NCI-H2107 (cell line): ENCODE measurements at places on chromosomes 4 and X.

DNA sequence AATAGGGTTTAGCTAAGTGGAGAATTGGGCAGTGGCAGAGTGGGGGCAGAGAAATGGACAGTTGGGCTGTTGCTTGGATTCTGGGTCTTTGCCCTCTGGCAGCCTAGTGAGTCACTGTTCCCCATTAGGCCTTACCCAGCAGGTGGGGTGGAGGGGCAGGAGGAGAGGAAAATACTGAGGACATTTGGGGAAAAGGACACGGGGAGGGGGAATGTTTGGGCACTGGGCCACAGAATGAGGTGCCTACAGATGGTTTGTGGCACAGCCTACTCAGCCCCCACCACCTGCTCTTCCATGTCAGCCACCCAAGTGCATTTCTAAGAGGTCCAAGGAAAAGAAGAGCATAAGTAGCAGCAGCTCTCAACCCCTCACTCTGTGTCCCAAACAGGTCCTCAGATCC is 13.0 kb downstream of the SLC16A2 start:
- no peak for DNase-seq

DNA sequence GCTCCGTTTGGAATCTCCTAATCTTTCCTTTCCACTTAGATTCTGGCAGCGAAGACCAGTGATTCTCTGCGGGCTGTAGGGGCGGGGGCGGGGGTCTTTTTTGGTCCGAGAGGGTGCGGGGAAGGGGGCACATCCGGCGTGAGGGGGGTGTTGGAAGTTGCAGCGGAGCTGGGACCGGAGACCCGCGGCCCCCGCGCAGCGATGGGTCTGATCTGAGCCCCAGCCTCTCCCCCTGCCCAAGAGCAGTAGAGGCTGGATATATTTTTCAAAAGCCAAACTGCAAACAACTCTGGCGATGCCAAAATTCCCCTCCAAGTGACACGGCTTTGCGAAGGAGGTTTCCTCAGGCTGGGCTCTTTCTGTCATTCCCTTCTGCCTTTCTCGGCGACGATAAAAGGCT is 355 bp downstream of the GRID2 start:
- no peak for DNase-seq

DNA sequence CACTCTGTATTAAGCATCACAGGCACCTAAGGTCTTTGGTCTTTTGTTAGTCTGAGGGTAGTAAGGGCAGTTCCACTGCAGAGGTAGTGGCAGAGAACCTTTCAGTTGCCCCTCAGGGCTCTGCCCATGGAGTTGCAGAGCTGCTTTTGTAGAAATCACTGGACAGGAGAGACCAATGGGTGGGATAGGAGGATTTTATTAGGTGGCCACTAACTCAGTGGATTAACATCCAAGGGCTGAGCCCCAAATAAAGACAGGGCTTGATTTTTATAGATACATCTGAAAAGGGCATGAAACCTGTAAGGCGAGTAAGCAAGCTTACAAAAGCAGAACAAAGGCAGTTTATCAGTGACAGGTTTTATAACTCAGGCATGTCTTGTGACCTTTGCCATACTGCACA is 1035.4 kb downstream of the SH3BGRL start:
- DNase-seq, result no peak

DNA sequence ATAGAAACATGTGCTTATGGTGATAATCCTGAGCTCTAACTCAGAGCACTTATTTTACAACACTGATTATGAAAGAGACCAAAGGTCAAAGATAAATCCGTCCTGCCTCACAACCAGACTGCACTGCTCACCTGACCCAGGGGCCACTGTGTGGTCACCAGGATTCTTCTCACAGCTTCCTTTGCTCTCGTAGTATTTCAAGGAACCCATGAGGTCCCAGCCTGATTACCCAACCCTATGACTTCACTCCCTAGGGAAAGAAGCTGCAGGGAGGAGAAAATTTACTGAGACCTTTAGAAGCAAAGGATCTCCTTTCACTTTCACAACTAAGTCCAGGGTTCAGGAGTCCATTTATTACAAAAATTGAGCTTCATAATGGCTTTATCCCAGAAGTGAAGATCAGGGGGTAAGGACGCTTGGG is 9.6 kb downstream of the SLC25A5 start:
- DNase-seq, result no peak
